8988T (cell line): ENCODE measurements at places on chromosomes 2 and 18.

DNA sequence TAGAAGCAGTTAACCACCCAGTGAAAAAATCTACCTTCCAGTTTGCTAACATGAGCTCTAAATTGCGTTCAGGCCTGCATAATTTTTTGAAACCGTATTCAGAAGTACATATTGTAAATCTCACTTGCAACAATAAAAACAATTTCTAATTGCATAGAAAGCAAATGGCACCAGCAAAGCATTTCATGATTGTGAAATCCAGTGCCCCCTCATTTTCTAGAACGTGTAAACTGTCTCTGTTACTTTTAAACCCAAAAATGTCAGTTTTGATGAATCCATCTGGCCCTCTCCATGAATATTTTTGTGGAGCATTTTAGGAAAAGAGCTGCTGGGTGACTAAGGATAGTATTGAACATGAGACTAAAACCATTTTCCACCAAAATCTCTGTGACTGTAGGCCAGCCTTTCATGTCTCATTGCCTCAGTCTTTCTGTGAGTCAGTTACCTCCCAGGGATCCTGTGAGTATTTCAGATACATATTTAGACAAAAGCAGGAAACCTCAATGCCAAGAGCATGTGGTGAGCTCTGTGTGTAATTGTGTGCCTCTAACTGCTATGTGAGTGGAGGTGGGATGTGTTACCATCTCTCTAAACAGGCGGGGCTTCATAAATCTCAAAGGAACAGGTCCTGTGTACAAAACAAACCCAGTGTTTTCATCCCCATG is 477.8 kb upstream of the DCC start:
- no peak for DNase-seq

DNA sequence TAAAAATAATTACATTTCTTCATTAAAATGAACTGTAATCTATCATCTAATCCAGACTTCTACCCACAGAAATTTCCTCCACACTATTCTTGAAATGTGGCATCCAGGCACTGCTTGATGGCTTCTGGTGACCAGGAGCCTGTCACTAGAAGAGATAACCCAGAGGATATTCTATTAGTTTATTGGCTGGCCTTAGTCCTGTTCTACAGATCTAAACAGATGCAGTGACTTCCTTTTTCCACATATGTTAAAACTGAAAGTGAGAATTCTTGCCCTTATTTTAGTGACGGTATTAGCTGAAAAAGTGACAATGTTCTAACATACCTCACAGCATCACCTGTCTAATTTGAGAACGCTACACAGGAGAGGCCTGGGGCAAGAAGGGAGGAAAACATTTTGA is 775.4 kb downstream of the TSN start:
- no peak for DNase-seq

DNA sequence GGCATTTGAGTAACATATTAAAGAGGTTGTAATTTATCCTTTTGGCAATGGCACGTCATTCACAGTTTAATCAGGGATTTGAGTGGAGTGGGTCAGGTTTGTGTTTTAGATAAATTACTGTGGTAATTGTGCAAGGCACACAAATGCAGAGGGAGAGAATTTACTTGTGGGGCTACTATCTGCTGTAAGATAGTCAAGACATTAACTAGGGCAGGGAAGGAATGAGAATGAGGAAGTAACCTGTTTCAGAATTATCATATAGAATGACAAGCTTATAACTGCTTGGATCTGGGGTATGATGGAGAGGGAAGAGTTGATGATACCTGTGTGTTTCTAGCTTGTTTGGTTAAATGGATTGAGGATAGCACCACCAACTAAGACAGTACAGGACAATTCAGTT is 58.9 kb upstream of the ZSWIM2 start:
- DNase-seq, result no peak

- DNase-seq, result no peak
Measured at GRCh38 chr18:49819823-49820671, 6.7 kb upstream of the ACAA2 start.

DNA sequence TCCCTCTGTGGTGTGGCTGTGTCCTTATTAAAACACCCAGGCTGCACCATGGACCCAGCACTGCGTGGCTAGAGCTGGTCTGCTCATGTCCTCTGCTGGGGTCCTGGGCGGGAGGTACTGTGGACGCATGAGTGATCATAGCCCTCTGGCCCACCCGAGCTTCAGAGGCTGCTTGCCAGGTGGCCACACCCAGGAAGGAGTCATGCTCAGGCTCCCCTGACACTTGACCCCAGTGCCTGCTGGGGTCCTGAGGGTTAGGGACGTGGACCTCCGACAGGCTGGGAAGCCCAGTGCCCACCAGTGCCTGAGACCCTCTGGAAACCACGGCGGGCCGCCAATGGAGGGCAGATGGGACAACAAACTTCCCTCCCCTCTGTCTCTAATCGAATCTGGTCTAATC is 66.3 kb upstream of the HS6ST1 start:
- DNase-seq, result no peak

DNA sequence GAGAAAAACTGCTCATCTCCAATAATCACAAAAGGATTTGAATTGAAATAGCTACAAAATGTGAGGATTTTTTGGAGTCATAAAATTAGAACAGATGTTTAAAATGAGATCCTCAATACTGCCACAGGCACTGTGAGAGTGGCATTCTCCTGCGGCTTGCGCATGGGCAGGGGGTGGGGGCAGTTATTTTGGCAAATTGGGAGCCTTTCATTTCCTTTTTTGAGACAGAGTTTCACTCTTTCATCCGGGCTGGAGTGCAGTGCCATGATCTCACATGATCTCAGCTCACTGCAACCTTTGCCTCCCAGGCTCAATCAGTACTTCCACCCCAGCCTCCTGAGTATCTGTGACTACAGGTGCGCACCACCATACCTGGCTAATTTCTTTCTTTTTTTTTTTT is 42.4 kb downstream of the POMC start:
- no peak for DNase-seq
